ENCODE measurements at places on chromosomes 6 and 20.
A peak's percentile ranks its signal among the peaks of the same experiment; 100 is the strongest.

- DNase-seq = no peak
Measured at GRCh38 chr6:75673884-75674283, 72.2 kb downstream of the SENP6 start.

DNA sequence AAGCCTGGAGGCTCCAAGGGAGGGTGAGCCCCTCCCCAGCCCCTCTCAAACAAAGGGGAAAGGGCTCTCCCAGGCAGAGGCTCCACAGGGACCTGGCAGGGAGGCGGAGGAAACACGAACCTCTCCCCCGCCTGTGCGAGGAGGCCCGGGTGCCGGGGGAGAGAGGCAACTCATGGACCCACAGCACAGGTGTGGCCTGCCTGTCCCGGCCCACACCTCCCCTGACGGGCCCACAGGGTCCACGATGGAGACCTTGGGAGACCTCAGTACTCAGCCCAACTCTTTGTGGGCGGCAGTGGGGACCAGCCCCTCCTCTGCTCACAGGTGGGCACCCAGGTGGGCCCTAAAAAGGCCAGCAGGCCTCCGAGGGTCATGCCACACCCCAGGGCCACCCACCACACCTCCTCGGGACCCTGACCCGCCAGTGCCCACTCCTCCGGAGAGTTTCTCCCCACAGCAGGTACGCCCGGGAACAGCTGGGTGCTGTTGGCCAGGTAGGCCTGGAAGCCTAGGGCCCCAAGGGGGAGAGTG, 12.2 kb downstream of the LAMA5 start:
- no peak for DNase-seq

- no peak for DNase-seq
Measured at GRCh38 chr6:118509009-118509617, 39.0 kb upstream of the PLN start.

DNA sequence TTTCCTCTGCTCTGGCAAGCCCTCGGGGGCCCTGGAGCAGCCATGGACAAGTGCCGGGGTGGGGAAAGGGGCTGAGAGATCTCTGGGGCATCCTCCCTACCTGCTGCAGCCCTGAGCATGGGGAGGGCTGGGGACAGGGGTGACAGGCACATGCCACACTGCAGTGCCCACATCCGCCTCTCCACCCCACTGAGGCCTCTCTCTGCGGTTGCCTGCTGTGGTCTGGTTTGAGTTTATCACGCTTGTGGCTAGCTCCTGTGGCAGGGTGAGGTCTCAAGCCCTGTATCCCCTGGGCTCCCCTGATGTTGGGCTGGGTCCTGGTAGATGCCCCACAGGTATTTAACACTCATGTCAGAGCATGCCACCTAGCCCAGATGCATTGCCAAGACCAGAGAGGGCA, 52.9 kb upstream of the MLN start:
- peak; percentile 24 for DNase-seq

GRCh38 chr20:9280666-9281065, 211.8 kb downstream of the PLCB4 start:
- DNase-seq = no peak

DNA sequence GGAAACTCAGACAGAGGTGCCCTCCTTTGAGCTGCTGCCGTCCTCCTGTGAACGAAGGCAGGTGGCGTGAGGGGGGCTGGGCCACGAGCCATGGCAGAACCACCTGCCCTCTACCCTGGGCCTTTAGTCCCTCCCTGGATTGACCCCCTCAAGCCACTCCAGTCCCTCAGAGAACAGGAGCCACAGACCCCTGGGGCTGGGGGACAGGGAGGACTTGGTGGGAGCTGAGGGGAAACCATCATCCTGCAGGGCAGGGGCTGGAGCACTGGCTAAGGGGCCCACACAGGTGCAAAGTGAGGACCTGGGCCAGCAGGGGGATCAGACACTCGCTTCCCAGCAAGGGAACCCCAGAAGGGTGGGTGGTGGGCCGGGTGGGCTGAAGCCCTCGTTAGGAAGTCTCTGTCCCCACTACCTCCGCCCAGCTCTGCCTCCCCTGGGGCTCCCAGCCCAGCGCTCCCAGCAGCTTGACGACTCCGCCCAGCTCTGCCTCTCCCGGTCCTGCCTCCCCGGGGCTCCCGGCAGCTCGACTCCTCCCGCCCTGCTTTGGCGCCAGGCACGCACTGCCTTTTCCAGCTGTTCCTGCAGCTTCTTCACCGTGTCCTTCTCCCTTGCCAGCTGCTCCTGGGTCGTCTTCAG, 44.4 kb downstream of the DSTN start:
- DNase-seq = no peak

DNA sequence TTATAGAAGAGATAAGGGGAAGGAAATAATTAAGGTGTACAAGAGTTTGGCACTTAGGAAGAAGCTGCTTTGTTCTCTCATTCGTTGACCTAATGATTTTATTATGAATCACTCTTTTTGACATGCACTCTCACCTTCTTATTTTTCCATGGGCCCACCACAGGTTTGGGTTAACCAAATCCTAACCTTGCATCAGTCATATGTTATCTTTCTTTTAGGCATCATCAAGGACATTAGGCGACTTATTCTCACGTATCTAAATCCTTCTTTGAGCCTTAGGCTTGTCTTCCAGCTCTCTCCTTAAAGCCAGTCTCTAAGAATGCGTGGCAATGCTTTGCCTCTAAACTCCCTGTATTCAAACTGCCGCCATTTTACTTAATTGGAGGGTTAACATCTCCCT, 58.3 kb downstream of the TNFRSF21 start:
- no peak for DNase-seq

GRCh38 chr6:162705736-162706135, 21.8 kb downstream of the PRKN start:
- no peak for DNase-seq

- no peak for DNase-seq
Measured at GRCh38 chr6:22972771-22973170, 403.4 kb downstream of the HDGFL1 start.

- no peak for DNase-seq
Measured at GRCh38 chr6:88493717-88494116, 327.6 kb upstream of the CNR1 start.

DNA sequence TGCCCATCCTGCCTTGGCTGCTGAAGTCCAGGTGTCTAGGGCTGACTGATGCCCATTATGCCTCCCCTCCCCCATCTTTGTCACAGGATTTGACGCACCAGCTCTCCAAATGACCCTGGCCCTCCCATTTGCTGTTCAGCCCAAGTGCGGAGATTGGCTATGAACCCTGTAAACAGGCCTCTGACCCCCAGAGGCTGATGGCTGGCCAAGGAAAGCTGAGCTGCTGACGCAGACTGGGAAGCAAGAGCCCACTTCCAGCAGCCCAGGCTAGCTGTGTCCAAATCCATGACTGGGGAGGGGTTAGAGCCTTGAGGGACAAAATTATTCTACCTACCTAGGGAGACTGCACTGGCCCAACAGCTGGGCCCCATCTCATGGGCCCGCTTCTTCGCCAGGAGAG, 797 bp upstream of the GNRH2 start:
- no peak for DNase-seq

- DNase-seq = no peak
Measured at GRCh38 chr6:161254464-161255253, 19.2 kb downstream of the AGPAT4 start.

DNA sequence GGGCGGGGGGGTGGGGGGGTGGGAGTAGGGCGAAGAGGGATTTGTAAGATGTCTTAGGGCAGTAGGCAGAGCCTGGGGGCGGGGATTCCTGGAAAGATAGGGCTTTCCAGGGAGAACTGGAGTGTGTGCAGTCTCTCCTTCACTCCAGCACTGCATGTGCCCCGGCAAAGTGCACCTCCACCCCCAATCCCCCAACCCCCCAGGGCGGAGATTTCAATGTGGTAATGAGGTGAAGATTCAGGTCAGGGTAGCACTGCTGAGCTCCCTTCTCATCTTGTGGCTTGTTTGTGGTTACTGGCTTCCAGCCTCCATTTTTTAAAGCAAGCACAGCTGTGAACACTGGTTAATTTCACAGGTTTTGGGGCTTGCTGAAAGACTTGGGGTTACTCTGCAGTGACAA, 5.9 kb downstream of the TMEM239 start:
- no peak for DNase-seq

GRCh38 chr6:114284281-114284680, 58.5 kb downstream of the HS3ST5 start:
- DNase-seq = no peak

GRCh38 chr6:124389127-124389526, 573.1 kb upstream of the RNF217 start:
- no peak for DNase-seq

- DNase-seq = no peak
Measured at GRCh38 chr6:151689499-151690201, 117.8 kb upstream of the ESR1 start.

- DNase-seq = no peak
Measured at GRCh38 chr20:1402149-1402548, 9.3 kb upstream of the FKBP1A start.

GRCh38 chr20:723756-724155, 44.5 kb downstream of the SLC52A3 start:
- no peak for DNase-seq

DNA sequence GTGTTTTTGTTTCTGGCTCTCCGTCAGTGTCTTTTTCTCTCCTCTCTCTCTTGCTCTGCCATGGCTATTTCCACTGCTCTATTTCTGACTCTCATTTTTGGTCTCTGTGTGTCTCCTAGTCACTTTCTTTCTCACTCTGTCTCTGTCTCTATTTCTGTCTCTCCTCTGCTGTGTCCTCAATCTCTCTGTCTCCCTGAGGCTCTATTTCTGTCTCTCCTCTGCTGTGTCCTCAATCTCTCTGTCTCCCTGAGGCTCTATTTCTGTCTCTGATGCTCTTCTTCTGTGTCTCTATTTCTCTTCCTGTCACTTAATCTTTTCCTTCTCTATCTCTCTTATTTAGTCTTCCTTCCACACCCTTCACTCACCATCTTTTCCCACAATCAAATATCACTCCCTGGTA, 8.4 kb downstream of the PRSS16 start:
- DNase-seq = no peak

- no peak for DNase-seq
Measured at GRCh38 chr6:169183233-169183632, 70.4 kb downstream of the THBS2 start.

DNA sequence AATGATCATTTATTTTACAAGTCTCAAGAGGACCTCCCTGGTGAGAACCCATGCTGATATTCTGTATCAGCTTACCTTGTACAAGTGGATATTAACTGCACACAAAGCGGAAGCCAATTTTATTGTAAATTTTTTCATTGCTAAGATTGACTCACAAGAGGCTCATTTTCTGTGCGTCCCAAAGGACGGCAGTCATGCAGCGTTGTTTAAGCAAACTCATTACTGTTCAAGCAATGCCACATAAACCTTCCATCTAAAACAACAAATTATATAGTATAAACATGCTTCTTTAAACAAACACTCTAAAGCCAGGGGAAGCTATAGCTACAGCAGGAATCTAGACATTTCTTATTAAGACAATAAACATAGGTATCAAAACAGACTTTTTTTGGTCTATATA, 575.3 kb downstream of the FRK start:
- no peak for DNase-seq

DNA sequence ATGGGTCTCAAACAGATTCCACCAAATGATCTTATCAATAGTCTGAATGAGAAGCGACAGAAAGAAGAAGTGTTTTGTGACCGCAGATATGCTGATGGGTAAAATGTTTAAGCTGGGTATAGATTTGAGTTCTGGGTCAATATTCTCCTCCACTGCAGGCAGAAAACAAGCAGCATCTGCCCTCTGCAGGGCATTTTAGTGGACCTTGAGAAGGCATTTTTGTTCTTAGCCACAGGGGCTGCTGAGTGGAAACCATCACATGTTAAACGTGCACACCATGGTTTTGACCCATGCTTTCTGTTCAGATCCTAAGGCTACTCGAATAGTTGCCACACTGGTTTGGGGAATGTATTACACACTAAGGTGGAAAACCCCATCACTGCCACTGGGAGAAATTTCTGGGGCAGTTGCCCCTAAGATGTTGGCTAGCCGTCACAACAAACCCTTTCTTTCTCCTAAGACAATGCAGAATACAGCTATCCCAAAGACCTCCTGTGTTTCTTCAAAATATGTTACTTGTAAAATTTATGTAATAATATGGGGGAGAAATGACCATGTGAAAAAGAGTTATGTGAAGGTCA, 5.5 kb downstream of the POU3F2 start:
- DNase-seq = no peak

- DNase-seq = peak; percentile 12
Measured at GRCh38 chr6:7909323-7910276, 988 bp downstream of the TXNDC5 start.

DNA sequence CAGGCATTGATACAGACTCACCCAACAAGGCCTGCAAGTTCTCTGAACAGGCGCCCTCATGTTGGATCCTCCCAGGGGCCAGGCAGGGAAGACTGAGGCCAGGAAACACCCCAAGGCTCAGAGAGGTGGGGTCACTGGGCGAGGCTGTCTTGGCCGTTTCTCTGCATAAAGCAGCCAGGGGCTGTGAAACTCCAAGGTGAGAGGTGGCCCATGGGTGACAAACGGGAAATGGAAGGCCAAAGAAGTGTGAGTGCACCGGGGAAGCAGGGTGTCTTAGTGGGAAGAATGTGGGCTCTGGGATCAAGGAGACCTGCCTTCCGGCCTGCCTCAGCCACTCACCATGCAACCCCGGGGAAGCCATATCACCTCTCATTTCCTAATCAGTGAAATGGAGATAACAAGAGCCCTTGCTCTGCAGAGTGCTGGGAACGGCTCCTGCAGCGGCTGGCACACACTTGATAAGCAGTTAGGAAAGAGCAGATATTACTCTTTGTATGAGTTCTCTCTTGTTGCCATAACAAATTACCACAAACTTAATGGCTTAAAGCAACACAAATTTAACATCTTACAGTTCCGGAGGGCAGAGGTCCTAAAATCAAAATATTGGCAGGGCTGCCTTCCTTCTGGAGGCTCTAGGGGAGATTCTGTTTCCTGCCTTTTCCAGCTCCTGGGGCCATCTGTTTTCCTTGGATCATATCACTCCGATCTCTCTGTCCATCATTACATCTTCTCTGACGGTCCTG, 168.6 kb downstream of the NFATC2 start:
- DNase-seq = no peak

DNA sequence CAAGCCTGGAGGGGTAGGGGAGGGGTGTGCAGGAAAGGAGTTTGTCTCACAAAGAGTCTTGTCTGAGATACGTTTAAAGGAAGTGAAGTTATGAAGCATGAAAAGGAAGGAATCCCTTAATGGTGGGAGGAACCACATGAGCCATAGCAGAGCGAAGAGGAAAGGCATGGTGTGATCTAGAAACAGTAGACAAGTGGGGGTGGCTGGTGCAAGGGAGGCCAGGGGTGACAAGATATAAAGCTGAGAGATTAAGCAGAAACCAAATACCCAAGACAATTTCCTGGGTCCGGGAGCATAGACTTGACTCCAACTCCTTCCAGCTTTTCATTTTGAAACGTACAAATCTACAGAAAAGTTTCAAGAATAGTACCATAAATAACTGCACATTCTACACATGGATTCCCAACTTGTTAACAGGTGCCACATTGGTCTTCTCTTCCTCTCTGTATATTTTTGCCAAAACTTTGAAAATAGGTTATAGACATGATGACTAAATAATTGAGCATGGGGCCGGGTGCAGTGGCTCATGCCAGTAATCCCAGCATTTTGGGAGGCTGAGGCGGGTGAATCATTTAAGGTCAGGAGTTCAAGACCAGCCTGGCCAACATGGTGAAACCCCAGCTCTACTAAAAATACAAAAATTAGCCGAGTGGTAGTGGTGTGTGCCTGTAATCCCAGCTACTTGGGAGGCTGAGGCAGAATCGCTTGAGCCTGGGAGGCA, 211.6 kb downstream of the SLC24A3 start:
- DNase-seq = no peak

Measured in stimulated activated CD8-positive, alpha-beta memory T cell treated with anti-CD3 and anti-CD28 coated beads, Interleukin-4, amount 100 ng/mL, for 4 hours (primary cell).